H54 (cell line): ENCODE measurements at places on chromosomes 12 and 14.

DNA sequence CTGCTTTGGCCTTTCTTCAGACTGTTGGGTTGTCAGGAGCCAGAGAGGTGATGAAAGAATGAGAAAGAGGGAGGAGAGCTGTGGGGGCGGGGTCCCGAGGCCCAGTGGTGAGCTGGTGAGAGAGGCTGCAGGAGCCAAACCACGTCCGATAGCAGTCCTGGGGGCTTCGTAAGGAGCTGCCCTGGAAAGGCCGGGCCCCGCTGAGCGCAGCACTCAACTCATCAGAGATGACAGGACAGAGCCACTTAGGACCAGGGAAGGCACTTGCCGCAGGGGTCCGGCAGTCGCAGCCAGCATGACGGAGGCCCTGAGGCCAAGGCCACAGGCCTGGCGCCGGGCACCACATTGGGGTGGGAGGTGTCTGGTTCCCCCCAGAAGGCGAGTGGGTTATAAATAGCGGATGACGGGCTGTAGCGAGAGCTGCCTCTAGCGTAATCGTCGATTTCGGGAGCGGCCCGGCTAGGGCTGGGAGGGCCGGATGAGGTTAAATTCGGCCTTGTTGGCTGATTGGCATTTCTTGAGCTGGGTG lies 179.0 kb downstream of the TSPAN9 start:
- DNase-seq = no peak

GRCh38 chr14:54981698-54982097 lies 45.2 kb downstream of the WDHD1 start:
- DNase-seq = no peak

- DNase-seq = no peak
These were observed 27.7 kb downstream of the VDR start for GRCh38 chr12:47877081-47877480.

GRCh38 chr12:58870595-58870994 lies 49.7 kb downstream of the LRIG3 start:
- DNase-seq = no peak

GRCh38 chr12:5307065-5307464 lies 124.8 kb upstream of the NTF3 start:
- DNase-seq = no peak

DNA sequence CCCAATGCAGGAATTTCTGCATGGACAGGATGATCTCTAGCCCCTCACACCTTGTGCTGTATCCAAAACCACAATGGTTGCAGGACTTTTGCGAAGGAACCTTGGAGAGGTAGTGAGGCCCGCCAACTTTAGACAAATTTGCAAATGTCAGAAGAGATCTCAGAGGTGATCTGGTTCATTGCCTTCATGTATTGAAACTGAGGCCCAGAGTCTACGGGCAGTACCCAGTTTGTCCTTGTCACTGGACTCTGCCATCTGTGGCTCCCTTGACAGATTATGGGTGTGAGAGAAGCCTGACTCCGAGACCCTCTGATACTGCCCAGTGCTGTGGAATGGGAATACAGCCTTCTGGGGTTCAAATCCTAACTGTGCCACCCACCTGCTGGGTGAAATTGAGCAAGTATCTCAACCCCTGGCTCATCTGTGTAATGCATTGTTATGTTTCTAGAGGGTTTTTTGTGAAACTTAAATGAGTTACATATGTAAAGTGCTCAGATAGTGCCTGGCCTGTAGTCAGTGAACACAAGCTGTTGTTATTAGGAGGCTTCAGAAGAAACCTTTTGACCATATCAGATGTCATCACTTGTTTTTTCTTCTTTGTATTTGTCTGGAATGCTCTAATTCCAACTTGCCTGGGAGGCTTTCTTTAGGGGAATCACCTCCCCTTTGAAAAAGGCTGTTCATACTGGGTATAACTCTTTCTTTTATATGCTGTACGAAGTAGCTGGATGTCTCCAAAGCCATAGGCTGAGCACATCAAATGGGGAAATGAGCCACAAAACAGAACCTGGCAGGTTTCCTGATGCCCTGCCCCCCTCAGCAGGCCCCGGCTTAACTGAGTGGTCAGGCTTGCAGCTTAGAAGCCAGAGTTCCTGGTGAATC lies 71.4 kb upstream of the SRSF5 start:
- no peak for DNase-seq

DNA sequence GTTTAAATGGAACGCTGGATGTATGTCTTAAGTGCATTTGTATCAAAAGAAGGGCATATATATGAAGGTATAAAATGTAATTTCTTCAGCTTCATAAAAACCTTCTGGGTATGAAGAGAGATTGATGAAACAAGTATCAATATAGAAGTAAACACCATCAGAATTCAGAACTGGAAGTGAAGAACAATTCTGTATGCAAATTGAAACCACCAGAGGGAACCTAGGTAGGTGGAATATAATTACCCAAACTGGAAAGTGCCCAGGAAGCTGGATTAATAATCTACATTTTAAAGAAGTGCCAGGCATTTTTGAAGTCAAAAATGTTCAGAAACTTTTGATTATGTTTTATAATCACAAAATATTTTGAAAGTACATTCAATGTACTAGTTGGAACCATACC lies 336.2 kb upstream of the GARIN6 start:
- no peak for DNase-seq

- DNase-seq = no peak
These were observed 88.6 kb downstream of the RAD51B start for GRCh38 chr14:67908052-67908754.

DNA sequence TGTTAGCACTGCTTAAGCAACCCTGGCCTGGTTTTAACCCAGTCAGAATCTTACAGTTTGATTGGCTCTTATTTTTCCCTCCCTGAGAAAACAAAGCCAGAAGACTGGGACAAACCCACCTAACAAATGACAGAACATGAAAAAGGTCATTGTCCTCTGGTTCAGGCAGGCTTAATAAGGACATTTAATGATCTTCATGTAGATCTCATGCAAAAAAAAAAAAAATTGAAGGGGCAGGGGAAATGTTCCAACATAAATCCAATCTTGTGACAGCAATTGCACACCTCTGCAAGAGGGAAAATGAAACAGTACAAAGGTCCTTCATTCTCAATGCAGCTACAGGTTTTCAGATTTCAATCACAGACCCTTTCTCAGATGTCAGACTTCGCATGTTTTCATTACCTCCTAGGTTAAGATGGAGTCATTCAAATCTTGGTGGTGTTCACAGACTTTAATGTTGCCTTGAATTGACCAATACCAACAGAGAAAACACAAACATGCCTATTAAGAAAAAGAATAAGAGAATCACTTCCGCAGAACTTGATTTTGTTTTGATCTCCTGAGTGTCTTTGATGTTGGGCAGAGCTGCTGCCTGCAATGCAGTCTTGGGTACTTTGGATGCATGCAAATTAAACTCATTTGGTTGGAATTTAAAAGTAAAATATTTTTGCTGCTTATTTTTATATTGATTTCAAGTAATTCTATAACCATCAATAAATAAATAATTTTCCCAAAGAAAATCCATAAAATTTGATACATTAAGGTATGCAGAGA lies 359.0 kb downstream of the BTG1 start:
- DNase-seq = no peak

DNA sequence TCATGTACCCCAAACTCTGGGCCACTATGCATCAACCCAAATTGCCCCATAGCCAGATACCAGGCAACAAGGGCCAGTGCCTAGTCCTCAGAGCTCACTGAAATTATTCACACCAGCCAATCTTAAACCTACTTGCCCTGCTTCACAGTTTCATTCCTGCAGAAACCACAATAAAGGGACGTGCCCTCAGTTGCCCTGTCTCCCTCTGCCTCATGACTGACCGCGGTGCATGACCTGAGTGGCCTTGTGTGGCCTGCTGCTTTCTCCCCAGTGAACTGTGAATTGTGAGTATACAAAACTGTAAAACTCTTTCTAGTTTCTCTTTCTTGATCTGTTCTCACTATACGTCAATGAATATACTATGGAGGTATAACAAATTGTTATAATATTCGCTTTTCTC lies 490.9 kb upstream of the MIS18BP1 start:
- no peak for DNase-seq

DNA sequence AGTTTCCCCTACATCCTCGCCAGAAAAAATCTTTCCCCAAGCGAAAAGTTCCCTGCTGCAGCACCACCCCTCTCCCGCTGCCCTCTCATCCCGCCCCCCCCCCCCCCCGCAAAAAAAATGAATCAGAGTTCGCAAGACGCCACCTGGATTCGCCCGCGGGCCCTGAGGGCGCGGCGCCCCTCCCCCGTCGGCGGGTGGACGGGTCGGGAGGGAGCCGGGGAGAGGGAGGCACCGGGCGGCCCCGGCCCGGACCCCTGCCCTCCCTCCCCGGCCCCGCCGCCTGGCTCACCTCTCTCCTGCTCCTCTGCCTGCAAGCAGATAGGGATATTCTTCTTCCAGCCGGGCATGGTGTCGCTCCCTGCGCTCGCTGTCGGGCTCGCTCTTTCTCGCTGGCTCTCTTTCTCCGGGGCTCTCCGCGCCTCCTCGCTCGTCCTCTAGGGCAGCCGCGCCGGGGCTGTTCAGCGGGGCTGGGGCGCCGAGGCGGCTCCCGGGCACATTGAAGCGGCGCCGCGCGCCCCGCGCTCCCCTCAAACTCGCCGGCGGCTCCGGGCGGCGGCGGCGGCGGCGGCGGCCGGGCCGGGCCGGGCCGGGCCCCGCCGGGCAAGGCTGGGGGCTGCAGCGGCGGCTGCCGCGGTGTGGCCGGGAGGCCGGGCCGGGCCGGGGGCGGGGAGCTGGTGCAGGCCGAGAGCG lies 200.3 kb upstream of the CAND1 start:
- no peak for DNase-seq

- DNase-seq = peak; percentile 33
These were observed 172.9 kb downstream of the ZFP36L1 start for GRCh38 chr14:68619790-68620574.
